Daoy (cell line): ENCODE measurements at places on chromosomes 16 and 17. TPM values are rescaled to one million over a fixed set of nuclear protein-coding genes. Genes with fewer than 3 reads are reported as not detected.

PPY gene
- total RNA-seq: not detected in 2 replicates

DNA sequence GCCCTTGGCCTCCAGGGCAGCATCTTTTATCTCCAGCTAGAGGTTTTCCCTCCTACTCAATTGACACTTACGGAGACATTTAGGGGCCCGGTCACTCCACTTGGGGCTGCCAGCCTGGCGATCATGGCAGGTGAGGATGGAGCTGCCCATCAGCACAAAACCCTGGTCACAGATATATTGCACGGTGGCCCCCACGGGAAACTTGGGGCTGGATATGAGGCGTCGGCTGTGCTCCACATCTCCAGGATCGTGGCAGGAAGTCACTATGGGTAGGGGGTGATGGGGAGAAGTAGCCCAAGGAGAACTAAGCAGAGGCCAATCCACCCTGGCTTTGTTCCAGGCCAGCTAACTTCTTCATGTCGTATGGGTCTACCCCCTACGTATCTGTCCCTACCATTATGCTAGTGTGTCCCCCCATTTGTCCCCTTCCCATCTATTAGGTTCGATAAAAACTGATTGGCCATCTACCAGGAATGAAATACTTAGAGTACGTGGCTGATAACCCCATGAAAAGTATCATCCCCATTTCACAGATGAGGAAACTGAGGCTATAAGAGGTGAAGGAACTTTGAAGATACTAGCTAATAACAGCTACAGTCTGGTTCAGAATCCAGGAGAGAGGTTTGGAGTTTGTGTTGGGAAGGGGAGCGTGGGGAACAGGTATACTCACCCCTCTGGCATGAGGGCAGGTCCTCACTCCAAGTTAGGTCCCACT, 6.1 kb upstream of the PHF12 start:
- DNase-seq: no peak

- DNase-seq: peak; percentile 47
Observed at GRCh38 chr16:85471469-85472431, 141.4 kb upstream of the GSE1 start.

- DNase-seq: peak; percentile 2
Observed at GRCh38 chr17:56471696-56472095, 121.8 kb upstream of the NOG start.
